ENCODE measurements at places on chromosomes 4 and X. TPM values are rescaled to one million over a fixed set of nuclear protein-coding genes. Genes with fewer than 3 reads are reported as not detected.
A peak's percentile ranks its signal among the peaks of the same experiment; 100 is the strongest.

DNA sequence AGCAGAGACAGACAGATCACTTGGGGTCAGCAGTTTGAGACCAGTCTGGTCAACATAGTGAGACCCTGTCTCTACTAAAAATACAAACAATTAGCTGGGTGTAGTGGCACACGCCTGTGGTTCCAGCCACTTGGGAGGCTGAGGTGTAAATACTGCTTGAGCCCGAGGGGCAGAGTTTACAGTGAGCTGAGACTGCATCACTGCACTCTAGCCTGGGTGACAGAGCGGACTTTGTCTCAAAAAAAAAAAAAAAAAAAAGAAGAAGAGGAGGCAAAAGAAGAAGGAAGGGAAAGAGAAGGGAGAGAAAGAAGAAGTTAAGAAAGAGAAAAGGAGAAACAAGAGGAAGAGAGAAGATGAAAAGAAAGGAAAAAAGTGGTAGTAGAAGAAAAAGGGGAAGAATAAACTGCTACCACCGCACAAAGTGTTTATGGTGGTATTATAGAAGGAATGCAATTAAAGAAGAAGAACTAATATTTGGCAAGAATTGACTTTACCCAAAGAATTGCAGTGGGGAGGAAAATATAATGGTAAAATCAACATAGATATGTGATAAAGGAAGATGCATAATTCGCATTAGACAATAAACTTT, 19.6 kb upstream of the NSUN7 start:
- DNase-seq: no peak

The ARSJ gene
- total RNA-seq: not detected

- no peak for DNase-seq
Observed at GRCh38 chrX:64536736-64537135, 141.5 kb upstream of the MTMR8 start.

DNA sequence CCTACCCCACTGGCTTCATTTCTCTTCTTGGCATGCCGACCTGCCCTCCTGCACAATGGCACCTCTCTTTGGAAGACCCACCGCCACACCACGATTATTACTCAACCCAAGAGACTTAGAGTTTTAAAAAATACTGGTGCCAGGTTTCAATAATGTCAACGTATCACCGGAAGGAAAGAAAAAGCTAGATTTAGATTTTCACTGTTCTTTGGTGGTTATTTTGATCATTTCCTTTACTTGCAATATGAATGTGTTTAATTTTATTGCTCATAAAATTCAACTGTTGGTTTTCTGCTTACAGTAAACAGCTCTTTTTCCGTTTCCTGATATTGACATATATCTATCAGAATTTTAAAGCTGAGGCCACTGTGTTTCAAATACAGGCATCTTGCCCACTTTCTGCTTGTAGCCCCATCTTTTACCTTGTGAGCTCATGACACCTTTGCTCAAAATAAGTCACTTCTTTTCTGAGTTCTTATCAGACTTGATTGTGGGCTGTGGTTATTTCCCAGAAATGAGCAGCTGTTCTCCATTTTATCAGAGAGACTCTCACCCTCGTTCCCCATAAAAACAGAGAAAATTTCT, 439.1 kb downstream of the INPP4B start:
- no peak for DNase-seq

DNA sequence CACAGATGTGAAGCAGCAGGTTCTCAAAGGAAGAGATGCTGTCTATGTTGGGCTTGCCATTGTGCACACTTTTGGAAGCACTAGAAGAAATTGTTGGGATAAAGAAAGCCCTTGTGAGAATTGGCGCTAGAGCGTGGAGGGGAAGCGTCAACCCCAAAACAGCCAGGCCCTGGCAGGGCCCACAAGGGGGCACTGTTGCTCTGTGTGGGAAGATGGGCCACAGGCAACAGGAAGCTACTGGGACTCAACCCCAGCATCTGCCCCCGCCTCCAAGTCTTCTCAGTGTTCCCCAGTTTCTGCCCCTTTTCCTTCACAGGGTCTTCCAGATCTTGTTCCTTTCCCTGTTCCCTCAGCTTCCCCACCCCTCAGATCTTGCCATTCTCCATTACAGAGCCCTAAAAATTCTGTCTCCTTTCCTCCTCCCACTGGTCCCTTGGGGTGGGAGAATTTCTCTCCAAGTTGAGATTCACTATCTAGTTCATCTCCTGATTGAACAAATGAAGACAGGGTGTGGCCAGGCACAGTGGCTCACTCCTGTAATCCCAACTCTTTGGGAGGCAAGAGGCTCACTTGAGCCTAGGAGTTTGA, 85.5 kb downstream of the STARD8 start:
- peak; percentile 58 for DNase-seq

- no peak for DNase-seq
Observed at GRCh38 chr4:177322881-177323280, 13.2 kb downstream of the NEIL3 start.

GRCh38 chr4:1318488-1319213, 28.4 kb upstream of the UVSSA start:
- DNase-seq: no peak

The GPR119 gene
- total RNA-seq: not detected

The CFP gene
- total RNA-seq: 26.5 TPM

The STPG2 gene
- total RNA-seq: 0.35 TPM

DNA sequence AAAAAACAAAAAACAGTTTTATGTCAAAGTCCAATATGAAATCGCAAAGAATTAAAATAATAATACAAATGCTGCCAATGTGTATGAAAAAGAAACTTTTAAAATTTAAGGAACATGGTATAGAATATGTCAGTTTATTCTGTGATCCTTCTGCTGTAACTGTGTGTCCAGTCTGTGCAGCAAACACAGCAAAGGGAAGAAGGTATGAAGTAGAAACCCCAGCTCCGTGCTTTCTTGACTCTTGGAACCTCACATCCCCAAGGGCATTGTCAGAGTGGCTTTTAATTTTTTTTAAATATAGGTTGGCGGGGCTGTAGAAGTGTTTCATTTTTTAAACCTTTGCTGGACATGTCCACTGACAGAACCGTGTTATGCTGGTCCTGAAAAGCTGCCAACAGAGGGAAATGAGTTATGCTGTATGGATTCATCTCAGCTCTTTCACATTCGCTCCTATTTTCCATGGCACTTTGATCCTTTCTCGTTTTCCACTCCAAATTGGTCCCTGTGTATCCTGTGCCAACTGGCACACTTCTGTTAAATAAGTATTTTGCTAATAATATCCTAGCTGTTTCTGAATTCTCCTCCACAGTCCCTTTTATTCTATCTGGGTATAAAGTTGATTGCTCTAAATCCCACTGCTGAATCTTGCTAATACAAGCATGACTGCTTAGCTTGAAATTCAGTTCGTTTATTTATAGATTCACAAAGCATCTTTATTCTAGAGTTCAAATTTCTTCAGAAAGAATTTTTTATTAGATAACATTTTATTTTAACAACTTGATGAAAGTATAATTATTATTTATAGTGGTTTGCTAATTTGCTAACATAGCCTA, 127.0 kb upstream of the DDIT4L start:
- DNase-seq: no peak

DNA sequence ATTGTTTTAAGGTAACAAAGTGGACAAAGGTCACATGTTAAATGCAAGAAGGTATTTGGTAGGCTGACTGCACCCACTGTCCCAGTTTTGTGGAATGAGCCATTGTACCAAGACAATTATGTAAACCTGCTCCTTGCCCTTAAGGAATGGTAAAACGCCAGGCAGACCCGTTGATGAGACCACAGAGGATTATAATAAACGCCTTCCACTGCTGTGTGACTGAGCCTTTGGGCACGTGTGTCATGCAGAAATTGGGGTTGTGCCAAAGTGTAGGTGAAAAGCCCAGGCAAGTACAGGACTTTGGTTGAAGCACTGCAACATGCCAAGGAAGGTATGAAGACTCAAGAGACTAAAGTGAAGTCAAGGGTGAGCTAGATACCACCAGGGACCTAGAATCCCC, 59.7 kb downstream of the LRRC66 start:
- DNase-seq: no peak

GRCh38 chr4:88705805-88706492, 8.3 kb upstream of the NAP1L5 start:
- DNase-seq: no peak

DNA sequence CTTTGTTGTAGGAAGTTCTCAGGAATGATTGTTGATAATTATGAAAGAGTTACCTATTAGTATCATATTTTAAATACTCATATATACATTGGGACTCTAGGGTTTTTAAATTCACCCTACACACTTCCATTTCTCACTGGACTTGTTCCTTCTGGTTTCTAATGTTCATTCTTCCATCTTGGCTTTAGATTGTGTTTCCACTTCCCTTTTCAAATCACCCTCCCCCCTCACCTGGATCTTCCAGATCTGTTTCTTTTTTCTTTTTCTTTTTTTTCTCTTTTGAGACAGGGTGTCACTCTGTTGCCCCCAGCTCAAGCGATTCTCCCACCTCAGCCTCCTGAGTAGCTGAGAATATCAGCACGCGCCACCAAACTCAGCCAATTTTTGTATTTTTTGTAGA, 6.7 kb upstream of the KIT start:
- DNase-seq: no peak

DNA sequence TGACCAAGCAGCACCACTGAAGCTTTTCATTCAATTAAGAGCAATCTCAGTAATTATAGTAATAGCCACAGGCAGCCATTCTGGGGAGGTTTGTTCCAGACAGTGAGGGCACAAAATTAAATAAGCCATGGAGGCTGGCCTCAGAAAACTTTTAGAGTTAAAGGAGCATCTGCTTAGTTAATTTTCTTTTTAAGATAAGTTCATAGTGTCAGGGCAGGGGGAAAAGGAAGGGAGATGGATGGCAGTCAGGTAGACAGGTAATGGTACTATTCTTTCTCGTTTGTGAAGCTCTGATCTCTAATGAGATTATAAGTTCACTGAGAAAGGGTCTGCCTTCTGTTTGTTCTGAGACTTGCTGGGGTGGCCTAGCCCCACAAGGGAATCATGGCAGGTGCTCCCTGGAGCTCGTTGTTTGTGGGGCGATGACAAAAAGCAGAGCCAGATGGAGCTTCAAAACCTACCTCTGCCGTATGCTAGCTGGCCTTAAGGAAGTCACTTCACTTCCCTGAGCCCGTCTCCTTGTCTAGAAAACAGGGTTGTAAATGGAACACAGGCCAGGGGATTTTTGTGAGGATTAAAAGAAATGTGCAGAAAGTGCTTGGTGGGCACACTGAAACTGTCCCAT, 44.6 kb upstream of the FGFBP2 start:
- no peak for DNase-seq

- DNase-seq: no peak
Observed at GRCh38 chr4:176814770-176815169, 22.0 kb upstream of the VEGFC start.

The GLRA3 gene
- not detected for total RNA-seq

DNA sequence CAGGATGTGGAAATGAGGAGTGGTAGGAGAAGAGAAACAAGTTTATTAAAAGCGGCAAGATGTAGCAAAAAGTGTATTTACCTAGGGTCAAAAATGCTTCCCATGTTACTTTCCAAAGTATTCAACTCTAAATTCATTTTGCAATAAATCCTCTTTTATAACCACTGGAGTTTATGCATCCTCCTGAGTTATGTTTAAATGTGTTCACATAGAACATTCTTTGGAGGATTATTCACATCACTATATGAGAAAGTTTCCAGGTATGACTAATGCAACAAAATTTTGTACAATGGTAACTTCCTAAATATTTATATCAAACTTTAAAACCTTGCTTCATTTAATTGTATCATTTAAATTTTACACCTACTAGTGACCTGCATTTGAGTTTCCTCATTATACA, 870.6 kb upstream of the SLIT2 start:
- DNase-seq: no peak

DNA sequence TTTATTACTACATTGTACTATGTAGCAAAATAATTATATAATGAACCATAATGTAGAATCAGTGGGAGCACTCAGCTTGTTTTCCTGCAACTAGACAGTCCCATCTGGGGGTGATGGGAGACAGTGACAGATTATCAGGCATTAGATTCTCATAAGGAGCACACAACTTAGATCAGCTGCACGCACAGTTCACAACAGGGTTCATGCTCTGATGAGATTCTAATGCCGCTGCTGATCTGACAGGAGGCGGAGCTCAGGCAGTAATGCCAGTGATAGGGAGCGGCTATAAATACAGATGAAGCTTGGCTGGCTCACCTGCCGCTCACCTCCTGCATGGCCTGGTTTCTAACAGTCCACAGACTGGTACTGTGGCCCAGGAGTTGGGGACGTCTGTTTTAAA, 199.2 kb downstream of the MAB21L2 start:
- DNase-seq: no peak

DNA sequence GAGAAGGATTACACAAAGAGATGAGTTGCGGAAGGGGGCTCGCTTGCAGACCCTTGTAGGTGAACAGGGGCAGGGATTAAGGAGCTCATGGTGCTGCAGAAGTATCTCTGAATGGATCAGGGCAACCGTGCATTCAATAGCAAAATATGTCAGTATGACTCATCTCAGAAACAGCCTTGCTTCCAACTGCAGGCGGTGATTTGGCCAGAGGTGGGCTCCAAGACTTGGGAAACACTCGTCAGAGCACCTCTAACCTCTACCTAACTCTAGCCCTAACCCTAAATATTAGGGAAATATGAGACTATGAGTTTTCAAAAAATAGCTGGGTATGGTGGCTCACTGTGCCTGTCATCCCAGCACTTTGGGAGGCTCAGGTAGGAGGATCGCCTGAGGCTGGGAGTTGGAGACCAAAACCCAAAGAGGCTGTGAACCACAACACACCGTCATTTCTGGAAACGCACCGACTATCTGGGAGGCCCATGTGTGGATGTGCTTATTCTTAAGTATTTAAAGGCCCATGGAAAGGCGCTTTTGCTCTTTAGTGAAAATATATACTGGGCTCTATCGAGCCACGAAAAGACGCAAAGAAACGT, 102.6 kb downstream of the DHRSX start:
- DNase-seq: no peak

DNA sequence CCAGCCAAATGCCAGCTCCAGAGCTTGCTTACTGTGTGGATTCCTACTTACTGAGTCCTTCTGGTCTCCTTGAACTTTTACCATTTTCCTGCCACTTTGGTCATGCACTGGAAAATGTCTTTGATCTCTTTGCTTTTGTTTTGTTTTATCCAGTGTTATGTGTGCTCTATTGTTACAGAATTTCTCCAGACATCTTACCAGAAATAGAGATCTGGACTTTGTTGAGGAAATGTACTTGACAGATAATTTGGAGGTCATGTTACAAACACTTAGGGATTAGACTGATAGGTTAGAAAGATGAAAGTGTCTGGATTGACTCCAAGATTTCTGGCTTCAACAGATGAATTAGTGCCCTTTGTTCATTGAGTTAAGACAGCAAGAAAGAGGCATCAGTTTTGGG, 5.7 kb upstream of the ZNF330 start:
- DNase-seq: no peak

The TXK gene
- total RNA-seq: 70.1 TPM

The DDX3X gene
- total RNA-seq: 253 TPM

Measured in T-cell (primary cell).